ENCODE measurements at places on chromosomes 4 and X.
A peak's percentile ranks its signal among the peaks of the same experiment; 100 is the strongest.

DNA sequence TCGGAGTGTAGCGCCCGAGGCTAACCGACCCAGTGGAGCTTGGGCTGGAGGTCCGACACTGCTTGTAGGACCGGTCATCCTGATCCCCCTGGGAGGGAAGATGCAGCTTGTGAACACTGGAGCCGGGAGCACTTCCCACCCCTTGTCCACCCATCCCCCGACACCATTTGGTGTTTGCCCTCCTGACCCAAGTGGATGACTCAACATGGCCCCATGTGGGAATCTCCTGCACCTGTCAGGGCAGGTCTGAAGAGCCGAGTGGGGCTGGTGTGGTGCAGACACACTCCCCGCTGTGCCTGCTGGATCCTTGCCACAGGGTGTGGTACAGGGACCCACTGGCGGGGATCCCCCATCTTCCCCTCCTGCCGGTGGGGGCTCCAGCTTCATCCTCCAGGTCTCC lies 90.0 kb upstream of the AFAP1 start:
- no peak for DNase-seq

GRCh38 chr4:15735536-15735935 lies 32.7 kb downstream of the BST1 start:
- DNase-seq = no peak

DNA sequence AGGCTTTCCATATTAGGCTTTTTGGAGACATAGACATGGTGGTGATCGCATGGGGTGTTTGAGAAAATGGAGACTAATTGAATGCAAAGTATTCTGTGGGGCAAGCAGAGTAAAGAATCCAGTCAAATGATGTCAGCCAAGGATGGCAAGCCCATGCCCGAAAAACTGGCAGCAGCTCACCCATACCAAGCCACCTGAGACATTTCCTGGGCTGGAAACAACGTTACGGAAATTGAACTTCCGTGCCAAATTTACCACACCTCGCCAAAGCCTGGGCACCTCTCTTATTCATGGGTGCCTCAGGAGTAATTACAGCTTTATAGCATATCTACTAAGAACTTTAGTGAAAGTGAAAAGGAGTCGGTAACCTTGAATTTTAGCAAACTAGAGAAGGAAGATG lies 166.4 kb downstream of the CBR4 start:
- DNase-seq = no peak

- DNase-seq = peak; percentile 21
Observed at GRCh38 chr4:188781655-188782054, 642.4 kb downstream of the TRIML1 start.

GRCh38 chr4:187577941-187578480 lies 417.6 kb upstream of the ZFP42 start:
- no peak for DNase-seq

DNA sequence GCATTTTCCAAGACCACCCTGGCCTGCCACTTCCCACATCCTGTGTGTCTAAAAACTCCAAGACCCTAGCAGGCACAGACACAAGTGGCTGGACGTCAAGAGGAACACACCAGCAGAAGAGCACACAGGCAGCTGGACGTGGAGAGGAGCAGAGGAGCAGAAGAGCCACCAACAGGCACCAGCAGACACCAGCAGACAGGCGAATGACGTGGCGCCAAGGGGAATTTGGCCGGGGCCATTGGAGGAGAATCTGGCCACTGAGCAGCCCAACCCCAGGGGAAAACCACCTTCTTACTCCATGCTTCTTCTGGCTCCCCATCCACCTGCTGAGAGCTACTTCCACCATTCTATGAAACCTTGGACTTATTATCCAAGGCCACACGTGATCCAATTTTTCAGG lies 243.1 kb upstream of the CTSO start:
- DNase-seq = no peak

- no peak for DNase-seq
Observed at GRCh38 chr4:129322920-129323319, 227.0 kb downstream of the C4orf33 start.

GRCh38 chr4:85756938-85757337 lies 282.0 kb downstream of the ARHGAP24 start:
- DNase-seq = peak; percentile 46

GRCh38 chr4:88511236-88511635 lies 12.3 kb downstream of the PYURF start:
- peak; percentile 16 for DNase-seq

GRCh38 chrX:132657876-132658275 lies 169.0 kb upstream of the MBNL3 start:
- DNase-seq = no peak

DNA sequence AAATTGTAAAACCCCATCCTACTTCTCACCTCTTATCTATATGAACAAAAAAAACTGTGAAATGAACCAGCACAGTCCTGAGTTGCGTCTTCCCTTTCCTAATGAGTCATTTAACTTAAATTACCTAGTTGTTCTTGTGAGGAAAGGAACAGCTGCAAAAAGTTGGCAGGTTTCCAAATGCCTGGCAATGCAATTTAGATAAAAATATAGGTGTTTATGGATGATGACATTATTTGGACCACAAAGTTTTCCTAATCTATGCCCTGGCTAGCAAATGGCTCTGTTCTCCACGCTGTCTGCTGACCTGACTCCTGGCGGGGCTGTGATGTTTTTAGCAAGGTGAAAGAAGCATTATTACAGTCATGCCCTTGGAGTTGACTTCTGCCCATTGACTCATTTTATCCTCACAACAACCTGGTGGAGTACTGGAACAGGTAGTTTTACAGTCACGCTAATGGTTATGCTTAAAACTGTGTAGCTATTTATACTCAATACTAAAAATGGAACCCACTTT lies 29.8 kb upstream of the RELL1 start:
- peak; percentile 18 for DNase-seq

- DNase-seq = peak; percentile 87
Observed at GRCh38 chr4:176193938-176194337, 1.4 kb downstream of the SPATA4 start.

Data from M059J (cell line).